HTR-8/SVneo (cell line): ENCODE measurements at places on chromosomes 1 and 21.

DNA sequence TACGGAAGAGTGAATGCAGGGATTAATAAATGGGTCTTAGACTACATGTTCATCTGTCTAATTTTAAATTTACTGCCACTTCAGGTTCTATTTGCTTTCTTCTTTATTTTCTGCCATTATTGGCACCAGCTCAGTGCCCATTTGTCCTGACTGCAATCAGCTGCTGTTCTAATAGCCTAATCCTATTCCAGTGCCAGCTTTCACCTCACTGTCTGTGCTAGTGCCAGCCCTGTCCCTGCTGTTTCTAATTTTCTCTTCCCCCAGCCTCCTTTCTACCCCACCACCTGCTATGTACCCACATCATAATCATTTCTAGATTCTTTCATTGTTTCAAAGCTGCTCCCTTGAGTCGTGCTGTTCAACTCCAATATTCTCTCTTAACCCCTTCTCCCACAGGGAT lies 86.4 kb downstream of the KCNK1 start:
- DNase-seq, result no peak

DNA sequence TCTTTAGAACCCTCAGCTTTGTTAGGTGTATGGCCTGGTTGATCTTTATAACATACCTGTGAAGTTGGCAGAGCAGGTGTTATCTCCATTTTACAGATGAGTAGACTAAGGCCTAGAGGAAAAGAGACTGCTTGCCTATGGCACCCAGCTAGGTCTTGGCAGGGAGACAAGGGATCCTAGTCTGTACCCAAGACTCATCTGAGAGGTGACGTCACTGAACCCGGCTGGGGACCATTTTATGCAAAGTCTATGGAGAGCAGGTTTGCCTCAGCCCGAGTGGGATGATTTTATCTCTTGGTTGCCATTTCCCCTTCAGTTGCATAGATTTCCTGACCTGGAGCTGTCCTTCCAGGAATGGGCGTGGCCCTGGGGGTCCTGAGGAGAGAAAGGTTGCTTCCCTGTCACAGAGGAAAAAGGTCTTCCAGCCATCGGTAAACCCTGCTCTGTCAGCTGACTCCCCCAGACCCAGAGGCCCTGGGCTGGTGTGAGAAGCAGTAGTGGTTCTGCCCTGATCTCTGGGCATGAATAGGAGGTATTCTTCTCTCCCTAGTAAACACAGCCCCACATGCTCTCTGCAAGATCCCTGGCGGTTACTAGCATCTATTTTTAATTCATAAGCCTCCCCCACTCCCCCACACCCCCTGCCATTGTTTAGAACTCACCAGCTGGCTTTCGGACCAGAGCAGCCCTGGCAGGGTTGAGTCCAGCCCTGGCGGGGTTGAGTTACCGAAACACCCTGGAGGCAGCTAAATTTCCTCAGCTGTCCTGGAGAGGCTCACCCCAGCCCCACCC lies 19.6 kb downstream of the TMCC2 start:
- DNase-seq, result no peak

DNA sequence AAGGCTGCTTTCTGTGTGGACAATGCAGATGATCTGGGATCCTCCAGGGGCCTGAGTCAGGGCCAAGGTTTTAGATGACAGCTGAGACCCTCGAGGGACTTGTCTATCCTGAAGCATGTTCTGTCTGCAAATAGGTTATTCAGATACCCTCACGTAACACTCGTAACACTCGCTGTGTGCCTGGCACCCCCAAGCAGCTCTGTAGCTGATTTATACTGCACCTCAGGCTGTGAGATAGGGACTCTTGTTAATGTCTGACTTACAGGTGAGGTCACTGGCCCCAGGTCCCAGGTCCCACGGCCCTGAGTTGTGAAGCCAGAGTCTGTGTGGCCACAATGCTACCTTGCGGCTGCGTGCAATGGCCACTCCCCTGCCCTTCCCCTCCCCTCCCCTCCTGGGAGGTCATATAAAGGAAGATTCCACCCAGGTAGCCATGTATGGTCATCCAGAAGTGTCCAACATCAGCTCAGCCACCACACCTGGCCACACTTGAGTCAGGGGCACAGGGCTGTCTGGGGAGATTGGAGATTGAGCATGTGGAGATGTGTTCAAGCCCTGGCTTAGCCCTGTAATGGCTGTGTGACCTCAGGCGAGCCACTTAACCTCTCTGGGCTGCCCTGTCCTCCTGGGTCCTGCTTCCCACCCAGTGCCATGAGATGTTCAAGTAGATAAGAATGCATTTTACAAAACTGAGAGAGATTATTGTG lies 687.7 kb downstream of the MATN1 start:
- no peak for DNase-seq

GRCh38 chr1:2335721-2336455 lies 55.5 kb downstream of the MORN1 start:
- DNase-seq, result no peak

GRCh38 chr1:219161371-219161770 lies 12.3 kb upstream of the LYPLAL1 start:
- no peak for DNase-seq

DNA sequence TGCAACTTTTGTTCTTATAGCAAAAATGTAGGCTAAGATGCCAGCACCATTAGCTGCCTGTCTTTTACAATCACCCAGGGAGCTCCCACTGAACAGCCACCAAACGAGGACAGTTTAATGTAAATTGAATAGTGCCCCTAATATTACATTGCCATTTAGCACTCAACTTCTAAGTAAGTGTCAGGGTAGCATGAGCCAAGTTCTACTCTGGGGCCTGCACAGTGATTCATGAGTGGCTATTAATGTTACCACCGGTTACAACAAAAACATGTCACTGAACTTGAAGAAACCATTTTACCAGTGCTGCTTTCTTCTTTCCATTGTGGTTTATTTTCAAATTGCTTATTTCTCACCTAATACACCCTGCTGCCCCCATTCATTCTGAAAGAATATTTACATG lies 295.6 kb upstream of the RRP15 start:
- DNase-seq, result no peak

DNA sequence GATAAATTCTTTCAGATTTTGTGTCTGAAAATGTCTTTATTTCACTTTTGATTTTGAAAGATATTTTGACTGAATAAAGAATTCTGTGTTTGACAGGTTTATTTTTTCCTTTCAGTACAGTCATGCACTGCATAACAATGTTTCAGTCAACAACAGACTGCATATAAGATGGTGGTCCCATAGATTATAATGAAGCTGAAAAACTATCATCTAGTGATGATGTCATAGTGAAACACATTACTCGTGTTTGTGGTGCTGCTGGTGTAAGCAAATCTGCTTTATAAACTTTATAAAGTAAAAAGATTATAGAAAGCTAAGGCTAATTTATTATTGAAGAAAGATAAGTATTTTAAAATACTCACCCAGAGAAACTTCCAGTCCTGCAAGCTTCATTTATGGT lies 65.3 kb upstream of the PRRX1 start:
- no peak for DNase-seq

DNA sequence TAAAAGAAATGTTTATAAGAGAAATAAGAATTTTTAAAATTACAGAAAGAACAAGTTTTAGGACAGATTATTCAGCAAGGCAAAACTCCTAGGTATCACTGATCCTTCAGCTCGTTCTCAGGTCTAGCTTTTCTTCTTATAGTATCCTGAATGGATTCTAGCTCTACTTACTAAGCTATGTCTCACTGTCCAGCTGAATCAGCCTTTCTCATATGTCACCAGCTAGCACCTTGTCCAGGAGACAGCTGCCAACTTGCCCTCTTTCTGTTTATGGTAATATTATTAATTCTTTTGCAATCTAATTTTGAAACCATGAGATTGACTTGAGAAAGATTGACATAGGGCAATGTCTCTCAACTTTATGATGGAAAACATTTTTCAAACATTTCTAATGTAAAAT lies 159.9 kb downstream of the LYPLAL1 start:
- no peak for DNase-seq

DNA sequence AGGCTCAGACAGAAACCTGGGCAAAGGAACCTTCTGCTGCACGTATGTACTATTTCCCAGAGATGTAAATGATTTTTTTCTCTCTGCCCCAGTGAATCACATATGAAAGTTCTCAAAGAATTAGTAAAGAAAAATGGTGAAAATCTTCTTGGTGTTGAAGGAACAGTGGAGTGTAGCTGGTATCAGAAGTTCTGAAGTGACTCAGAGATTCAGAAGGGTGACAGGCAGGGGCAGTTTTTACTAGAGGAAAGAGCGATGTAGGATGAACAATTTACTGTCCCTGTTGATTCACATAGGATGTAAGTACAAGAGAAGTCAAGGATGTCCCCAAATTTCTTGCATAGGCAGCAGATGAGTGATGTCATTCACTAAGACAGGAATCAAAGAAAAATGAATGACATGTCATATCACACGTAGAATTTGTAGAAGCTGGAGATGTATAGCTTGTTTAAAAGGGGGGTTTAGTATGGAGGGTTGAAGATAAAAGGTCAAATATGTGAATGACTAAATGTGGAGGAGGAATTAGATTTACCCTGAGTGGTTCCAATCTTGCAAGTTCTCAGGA lies 26.4 kb downstream of the WLS start:
- DNase-seq, result no peak

GRCh38 chr1:181794332-181794731 lies 267.2 kb downstream of the ZNF648 start:
- no peak for DNase-seq

DNA sequence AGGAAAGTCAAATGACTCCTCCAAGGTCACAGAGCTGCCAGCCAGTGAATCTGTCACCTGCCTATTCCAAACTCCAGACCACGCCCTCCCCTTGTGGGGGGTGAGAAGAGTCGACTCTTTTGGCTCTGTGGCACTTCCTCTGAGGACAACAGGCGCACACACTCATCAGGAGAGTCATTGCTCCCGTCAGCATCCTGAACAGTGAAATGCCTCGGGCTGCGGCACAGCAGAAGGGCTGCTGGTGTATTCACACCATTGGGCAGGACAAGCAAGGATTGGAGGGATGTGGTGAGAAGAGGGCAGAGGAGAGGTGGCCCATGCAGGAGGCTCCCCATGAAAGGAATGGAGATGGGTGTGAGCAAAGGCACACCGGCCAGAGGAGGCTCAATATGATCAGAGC lies 239.0 kb downstream of the TOMM20 start:
- DNase-seq, result no peak

- no peak for DNase-seq
These were observed 29.4 kb downstream of the OLFML2B start for GRCh38 chr1:161994175-161994668.

DNA sequence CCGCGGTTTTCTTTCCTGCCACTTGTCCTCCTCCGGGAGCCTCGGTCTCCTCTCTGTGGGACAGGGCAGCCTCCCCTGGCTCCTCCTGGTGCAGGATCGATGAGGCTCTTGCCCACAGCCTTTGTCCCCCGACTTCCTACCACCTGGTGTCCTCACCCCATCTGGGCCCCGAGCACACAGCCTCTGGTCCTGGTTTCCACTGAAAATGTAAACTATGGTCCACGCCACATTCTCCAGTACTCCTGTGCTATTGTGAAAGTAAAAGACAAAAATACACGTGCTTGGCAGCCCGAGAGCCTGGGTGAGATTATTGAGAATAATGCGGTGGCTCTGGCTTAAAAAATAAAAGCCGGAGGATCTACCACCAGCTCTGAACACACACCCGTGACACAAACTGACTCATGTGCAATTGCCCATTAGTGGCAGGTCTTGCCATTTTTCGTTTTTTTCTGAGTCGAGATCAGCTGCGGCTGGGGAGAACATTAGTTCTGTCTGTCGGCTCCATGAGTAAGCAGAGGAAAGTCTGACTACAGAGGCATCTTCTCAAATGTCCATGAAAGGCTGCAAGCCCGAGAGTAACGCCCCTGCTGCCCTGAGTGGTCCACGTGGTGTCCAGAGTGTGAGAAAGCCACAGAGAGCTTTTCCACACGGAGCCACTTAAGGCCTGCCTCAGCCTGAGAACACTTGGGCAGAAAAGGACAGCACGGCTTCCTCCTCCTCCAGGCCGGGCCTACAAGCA lies 5.7 kb upstream of the COL6A2 start:
- no peak for DNase-seq

GRCh38 chr1:234581063-234581714 lies 28.8 kb downstream of the IRF2BP2 start:
- no peak for DNase-seq

DNA sequence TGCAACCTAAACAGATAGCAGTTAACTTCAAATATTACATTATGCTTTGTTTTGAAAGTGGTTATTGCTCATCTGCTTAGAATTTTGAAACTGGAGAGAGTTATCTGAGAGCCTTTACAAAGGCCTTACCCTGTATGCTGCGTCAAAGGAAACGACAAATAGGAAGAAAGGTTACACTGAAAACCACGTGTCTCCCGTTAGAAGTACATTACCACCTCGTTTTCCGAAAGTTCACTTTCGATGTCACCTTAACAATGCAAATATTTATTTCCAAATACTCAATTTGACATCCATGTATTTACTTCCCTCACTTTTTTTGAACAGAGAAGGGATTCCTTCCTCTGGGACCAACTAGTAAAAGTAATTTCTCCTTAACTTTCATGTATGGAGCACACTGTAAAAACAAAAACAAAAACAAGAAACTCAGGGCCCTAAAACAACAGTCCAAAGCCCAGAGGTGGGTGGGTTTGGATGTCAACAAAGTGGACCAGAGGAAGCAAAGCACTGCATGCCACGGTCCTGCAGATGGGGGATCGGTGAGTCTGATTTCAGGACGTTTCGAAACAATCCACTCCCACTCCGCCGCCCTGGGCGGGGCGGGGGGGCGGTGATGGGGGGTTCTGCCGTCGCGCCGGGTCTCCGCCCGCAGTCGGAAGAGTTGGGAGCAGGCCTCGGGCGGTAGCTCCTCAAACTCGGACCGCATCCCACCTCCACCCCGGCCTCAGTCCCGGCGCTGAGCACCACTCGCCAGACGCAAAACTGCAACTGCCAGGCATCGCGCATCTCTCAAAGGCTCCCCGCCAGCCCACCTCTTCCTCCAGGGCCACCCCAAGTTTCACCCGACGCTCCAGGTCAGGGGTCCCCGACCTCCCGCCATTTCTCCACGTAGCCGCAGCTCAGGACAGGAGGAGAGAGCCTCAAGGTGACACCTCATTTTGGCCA lies 841 bp downstream of the ADSS2 start:
- DNase-seq, result peak; percentile 52

DNA sequence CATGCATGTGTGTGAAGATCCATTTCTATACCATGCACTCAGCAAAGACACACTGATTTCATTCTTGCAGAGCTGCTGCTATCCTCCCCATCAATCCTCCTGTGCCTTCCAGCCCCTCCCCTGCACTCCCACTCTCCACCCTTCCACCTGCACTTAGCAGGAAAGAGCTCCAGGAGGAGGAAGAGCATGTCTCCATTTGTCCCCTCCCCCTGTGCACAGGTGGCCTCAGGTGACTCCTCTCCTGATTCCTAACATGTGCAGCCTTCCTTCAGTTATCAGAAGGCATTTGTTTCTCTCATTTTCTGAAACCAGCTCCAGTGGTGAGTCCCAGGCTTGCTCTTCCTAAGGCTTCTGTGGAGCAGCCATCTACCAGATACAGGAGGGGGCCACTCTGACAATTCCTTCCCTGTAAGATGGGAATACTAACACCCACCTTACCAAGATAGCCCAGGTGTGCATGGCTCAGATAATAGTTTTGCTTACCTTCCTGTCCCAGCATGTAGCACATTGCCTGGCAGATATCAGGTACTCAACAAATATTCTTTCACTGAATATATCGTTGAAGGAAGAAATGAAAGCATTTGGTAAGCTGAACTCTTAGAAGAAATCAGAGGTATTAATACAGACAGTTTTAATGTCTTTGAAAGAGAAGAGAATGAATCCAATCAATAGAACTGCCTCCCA lies 21.9 kb upstream of the FAM3B start:
- no peak for DNase-seq
